Activated CD8-positive, alpha-beta T cell treated with anti-CD3 and anti-CD28 coated beads, Interleukin-2, amount 10 ng/mL, durations not matched to agents 7 days and 5 days (primary cell): ENCODE measurements at places on chromosomes 2 and 18. TPM values are rescaled to one million over a fixed set of nuclear protein-coding genes. Genes with fewer than 3 reads are reported as not detected.
A peak's percentile ranks its signal among the peaks of the same experiment; 100 is the strongest.

ICA1L gene
- 5.1 TPM for total RNA-seq

TGFA gene
- 0.13 TPM for total RNA-seq

RASGRP3 gene
- 3.7 TPM for total RNA-seq

CNDP1 gene
- not detected for total RNA-seq

DNA sequence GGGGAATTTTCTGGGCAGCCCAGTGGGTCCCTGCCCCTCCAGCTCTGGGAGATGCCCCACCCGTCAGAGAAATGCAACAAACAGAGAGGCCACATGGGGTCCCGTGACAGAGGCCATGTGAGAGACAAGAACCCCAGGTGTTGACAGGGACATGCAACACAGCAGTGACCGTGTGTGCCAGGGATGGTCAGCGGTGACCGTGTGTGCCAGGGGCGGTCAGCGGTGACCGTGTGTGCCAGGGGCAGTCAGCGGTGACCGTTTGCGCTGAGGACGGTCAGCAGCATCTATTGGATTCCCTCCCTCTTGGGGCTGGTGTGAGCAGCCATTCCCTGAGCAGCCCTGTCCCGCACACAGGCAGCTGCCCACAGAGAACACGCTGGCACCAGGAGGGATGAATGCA lies 146.6 kb upstream of the OTOS start:
- DNase-seq, result peak; percentile 6

GRCh38 chr2:237043866-237044265 lies 41.8 kb upstream of the COPS8 start:
- DNase-seq, result no peak

- peak; percentile 26 for DNase-seq
These were observed 319.9 kb upstream of the SALL3 start for GRCh38 chr18:78659748-78660147.

GRCh38 chr2:27121906-27122305 lies 1.7 kb upstream of the ABHD1 start:
- no peak for DNase-seq

GRCh38 chr2:52390651-52391050 lies 1358.7 kb upstream of the NRXN1 start:
- no peak for DNase-seq

DNA sequence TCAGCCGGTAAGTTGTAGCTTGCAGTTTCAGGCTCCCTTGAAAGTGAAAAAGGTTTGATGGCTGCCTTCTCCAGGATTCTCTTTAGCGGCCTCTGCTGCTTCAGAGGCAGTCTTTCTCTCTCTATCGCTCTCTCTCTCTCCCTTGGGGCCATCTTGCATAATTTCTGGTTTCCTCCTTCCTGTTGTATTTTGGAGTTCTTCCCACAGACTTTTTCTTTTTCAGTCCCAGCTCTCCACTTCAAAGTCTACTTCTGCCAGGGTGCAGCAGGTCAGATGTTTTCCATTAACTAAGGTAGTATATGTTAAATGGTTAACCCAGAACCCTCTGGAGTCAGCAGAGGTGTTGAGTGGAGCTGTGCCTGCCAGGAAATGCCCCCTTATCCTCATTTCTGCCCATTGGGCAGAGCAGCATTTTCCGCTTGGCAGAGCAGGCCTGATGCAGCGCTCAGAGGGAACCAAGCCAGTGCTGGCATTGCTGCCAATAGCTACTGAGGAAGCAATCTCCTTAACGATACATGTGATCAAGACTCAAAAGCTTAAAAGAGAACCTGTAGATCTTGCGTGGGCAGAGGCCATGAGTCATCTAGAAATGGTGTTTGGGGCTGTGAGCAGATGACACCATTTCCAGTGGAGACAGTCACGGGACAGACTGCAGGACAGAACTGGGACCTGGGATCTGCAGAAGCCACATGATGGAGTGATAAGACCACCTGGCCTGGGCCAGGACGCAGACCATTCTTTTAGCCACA lies 20.8 kb downstream of the DBI start:
- DNase-seq, result no peak

GRCh38 chr18:41624460-41624859 lies 330.6 kb upstream of the PIK3C3 start:
- DNase-seq, result no peak

DNA sequence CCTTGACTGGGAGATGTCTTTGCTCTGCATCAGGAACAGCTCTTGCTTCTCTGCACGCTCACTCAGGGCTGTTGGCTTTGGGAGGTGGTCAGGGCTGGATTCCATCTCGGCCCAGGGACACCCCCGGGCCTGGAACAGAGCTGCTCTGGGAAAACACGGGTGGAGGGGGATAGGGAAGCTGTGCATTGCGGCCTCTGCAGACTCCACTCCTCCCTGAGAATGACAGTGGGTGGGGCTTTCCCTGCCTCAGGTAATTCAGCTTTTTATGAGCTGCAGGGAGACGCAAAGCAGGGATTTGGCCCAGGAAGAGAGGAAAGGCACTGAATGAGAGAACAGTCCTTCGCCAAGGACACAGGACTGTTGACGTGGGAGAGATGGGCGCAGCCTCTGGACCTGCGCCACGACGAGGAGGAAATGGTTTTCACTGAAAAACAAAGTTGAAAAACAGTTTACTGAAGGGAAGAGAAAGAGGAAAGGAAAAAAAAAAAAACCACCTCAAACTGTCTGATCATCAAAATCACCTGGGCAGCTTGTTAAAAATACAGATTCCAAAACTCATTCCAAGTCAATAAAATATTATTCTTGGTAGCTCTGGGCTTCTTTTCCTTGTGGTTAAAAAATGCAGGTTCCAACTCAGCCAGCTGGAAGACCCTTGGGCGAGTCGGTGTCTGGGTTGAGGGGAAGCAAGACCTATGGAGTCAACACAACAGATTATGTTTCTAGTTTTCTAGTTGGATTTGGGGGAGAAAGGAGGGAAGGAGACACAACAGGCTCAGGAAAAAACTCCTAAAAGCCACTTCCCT lies 194.0 kb downstream of the ZFP36L2 start:
- no peak for DNase-seq

GRCh38 chr2:105487142-105488069 lies 88.6 kb upstream of the FHL2 start:
- no peak for DNase-seq

DNA sequence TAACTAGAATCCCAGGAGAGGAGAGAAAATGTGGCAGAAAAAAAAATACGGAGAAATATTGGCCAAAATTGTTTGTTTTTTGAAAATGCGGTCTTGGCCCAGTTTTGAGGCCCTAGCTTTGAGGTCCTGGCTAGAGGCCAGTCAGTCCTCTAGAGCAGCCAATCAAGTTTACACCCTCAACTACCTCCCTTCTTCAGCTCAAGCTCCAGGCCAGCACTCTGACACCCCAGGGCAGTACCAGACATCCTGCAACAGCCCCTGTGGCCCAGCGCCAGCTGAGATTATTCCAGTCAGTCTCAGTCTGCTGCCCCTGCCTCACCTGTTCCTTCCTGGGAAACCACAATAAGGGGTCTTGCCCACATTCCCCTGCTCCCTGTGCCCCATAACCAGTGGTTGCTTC lies 107.7 kb downstream of the UGGT1 start:
- DNase-seq, result no peak

DNA sequence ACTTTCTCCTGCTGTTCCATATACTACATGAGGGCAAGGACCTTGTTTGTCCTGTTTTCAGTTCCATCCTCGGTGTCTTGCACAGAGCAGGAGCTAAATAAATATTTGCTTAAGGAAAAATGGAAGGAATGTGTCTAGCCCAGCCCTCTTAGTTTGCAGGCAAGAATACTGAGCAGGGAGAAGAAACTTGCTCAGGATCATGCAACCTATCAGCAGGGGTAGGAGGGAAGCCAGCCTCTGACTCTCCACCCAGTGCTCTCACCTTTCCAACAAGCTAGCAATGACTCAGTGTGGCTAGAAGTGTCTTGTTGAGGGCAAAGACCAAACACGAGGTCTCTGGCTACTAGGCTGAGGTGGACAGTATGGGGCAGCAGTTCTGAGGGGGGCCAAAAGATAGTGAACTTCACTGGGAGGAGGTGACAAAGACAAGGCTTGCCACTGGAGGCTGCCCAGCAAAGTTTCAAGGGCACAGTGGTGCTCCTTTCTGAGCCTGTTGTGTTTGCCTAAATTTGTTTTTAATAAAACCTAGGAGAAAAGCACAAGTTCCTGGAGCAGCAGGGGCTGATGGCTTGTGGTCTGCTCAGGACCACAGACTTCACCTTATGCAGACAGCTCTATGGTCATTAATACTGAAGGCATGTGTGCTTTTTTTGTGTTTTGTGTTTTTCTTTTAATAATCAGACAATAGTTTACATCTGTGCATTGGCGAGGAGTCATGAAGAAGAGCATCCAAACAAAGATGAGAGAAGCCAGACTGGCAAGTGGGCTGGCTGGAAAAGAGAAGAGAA lies 49.1 kb upstream of the CTAGE1 start:
- DNase-seq, result no peak

GRCh38 chr2:111029181-111029927 lies 91.4 kb upstream of the BCL2L11 start:
- DNase-seq, result no peak

- DNase-seq, result no peak
These were observed 683.1 kb upstream of the ACVR2A start for GRCh38 chr2:147161746-147162145.

- DNase-seq, result peak; percentile 78
These were observed 209.4 kb upstream of the CXCR4 start for GRCh38 chr2:136327162-136327852.
